Activated CD4-positive, alpha-beta T cell treated with anti-CD3 and anti-CD28 coated beads for 36 hours (primary cell): ENCODE measurements at places on chromosomes 1 and 21. TPM values are rescaled to one million over a fixed set of nuclear protein-coding genes. Genes with fewer than 3 reads are reported as not detected.

The MMEL1 gene
- total RNA-seq = 1.4 TPM

The CCSAP gene
- 7.9 TPM for total RNA-seq

The TTC39A gene
- 0.11 TPM for total RNA-seq

The RHBDL2 gene
- total RNA-seq = not detected

The RNASEL gene
- total RNA-seq = 3.7 TPM

The TIPRL gene
- total RNA-seq = 57.5 TPM

The AADACL3 gene
- total RNA-seq = not detected

The SHE gene
- total RNA-seq = not detected

The PRDM15 gene
- total RNA-seq = 11.8 TPM

The UQCRH gene
- 391 TPM for total RNA-seq

The IGSF3 gene
- total RNA-seq = 3.8 TPM

The WDR64 gene
- total RNA-seq = not detected

The CYP2J2 gene
- 1.6 TPM for total RNA-seq

The LMX1A gene
- total RNA-seq = not detected

The KLHDC9 gene
- total RNA-seq = 0.39 TPM

The CSDE1 gene
- total RNA-seq = 553 TPM

The SETD4 gene
- 17.6 TPM for total RNA-seq

The RAVER2 gene
- 3.2 TPM for total RNA-seq

The PEAR1 gene
- total RNA-seq = not detected

The LRRIQ3 gene
- 2.7 TPM for total RNA-seq

The CD101 gene
- total RNA-seq = 0.60 TPM

The IL20 gene
- not detected for total RNA-seq

The VHLL gene
- not detected for total RNA-seq

The C8B gene
- total RNA-seq = not detected

The KHDRBS1 gene
- 198 TPM for total RNA-seq

The PLOD1 gene
- 11.9 TPM for total RNA-seq

The DMRTA2 gene
- total RNA-seq = not detected

The AK4 gene
- total RNA-seq = 102 TPM

The ZNF669 gene
- total RNA-seq = 8.8 TPM

The IRF6 gene
- 0.11 TPM for total RNA-seq

The DIO1 gene
- not detected for total RNA-seq

The OR2T2 gene
- total RNA-seq = not detected

The S100A3 gene
- not detected for total RNA-seq

The SERINC2 gene
- total RNA-seq = 0.14 TPM

The NUP210L gene
- total RNA-seq = 0.04 TPM

The SPRR2B gene
- total RNA-seq = not detected

The LENEP gene
- total RNA-seq = 0.79 TPM

The CASQ2 gene
- not detected for total RNA-seq

The TNFRSF9 gene
- total RNA-seq = 28.2 TPM

The TGFBR3 gene
- total RNA-seq = 4.2 TPM

The FGGY gene
- 5.6 TPM for total RNA-seq
